ENCODE measurements at places on chromosomes 7 and 10.

DNA sequence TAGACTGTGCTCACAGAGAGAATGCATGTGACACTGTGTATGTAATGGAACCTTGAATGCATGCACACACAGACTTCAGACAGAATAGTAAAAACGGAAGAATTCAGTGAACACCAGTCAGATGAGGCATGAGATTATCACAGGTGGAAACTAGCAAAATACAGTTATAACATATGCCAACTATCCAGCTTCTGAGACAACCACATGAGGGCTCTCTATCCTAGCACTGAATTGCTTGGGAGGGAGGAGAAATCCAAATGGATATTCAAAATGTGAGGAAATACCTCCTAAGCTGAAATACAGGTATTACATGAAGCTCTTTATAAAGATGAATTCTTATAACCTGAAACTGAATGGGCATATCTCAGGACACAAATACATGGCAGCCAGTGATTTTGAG lies 30.6 kb downstream of the GARS1 start:
- no peak for DNase-seq

- DNase-seq, result no peak
Measured at GRCh38 chr10:58397830-58398229, 12.6 kb downstream of the TFAM start.

- DNase-seq, result no peak
Measured at GRCh38 chr7:129530795-129531391, 28.6 kb downstream of the SMKR1 start.

DNA sequence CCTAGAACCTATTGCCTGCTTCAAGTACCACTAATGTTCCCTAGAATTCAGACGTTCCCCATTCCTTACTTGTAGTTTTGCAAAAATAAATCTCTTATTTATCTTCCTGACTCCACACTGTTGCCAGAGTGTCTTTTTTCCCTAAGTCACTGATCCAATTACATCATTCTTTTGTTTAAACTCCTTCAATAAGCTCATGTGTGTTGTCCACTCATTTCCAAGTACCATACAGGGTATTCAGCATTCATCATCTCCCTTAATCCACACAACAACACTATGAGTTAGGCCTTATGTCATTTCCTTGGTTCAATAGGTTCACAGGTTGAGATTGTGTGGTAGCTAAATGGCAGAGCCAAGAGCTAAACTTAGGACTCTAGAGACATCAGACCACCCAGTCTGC lies 119.9 kb upstream of the RHOBTB1 start:
- no peak for DNase-seq

GRCh38 chr7:15854841-15855524 lies 168.5 kb upstream of the MEOX2 start:
- no peak for DNase-seq

DNA sequence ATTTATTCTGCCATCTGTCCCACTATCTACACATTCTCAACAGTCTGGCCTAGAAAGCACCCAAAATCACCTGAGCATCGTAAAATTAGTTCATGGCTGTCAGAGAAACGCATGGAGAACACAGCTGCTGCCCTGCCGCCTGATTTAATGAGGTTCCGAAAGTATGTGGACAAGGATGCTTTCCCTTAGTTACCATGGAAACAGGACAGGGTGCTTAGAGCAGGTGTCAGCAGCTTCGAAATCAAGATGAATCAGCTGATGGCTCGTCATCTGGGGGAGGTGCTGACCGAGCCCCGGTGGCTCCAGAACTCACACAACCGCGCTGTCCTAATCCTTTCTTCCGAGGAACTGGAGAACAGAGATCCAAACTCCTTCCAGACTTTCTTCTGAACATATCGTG lies 151.5 kb downstream of the TEX36 start:
- DNase-seq, result peak; percentile 3

DNA sequence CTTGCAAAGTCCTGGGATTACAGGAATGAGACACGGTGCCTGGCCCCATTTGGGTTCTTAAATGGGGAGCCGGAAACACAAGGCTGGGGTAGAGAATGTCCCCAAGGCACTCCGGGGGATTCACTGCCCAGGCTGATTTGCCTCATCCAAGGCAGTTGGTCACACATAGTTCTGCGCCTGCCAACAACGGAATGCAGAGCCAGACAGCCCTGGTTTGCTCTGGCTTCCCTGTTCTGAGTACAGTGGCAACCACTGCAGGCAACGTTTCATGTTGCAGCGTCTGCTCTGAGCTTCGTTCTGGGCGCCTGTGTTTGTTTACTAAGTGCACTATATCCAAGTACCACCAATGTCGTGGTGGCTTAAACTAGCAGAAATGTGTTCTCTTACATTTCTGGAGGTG lies 61.7 kb upstream of the C1QL3 start:
- no peak for DNase-seq

DNA sequence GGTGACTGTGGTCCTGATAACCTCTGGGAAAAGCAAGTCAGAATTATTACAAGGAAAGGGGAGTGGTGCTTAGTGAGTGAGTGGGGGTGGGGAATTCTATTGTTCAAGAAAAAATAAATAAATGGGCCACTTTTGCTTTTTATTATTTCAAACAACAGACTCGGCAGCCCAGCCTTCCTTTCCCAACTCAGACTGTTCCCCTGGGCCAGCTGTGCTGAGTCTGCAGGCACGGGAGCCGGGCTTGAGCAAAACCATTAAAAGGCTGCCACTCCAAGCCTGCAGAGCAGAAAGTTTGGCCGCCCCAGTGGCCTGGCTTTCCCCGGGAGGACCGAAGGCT lies 90.0 kb downstream of the PLXNA4 start:
- no peak for DNase-seq

DNA sequence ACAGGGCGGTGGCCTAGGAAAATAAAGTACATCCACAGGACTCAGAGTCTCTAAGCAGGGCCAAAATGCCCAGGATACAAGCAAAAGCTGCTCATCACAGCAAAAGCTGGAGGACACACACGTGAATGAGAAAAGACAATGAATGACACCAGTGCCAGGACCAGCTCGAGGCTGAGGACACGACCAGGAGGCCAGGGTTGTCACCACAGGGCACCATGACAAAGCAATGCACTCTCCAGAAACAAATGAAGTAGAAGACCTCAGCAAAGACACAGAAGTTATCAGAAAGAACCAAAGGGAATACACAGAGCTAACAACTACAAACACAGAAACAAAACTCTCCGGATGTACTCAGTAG lies 92.1 kb downstream of the FOXL3 start:
- DNase-seq, result no peak

GRCh38 chr7:146791344-146792285 lies 675.0 kb downstream of the CNTNAP2 start:
- DNase-seq, result no peak

- no peak for DNase-seq
Measured at GRCh38 chr7:40885503-40885902, 750.7 kb downstream of the SUGCT start.

DNA sequence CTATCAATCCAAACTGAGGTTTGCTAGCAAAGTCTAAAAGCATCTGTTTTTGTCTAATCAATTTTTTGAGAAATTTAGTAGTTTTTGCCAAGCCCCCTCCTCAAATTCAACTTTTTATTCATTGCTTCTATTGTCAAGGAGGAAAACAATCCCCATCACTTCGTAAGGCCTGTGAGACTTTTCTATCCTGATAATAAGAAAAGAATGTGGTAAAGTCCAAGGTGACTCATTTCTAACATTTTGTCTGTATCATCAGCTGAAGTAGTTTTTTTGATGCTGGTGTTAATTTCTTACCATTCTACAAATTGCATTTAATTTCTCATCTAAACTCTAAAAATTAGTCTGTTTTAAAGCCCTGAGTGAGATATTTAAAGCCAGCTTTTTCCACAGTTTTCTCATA lies 11.7 kb downstream of the ANK3 start:
- no peak for DNase-seq

DNA sequence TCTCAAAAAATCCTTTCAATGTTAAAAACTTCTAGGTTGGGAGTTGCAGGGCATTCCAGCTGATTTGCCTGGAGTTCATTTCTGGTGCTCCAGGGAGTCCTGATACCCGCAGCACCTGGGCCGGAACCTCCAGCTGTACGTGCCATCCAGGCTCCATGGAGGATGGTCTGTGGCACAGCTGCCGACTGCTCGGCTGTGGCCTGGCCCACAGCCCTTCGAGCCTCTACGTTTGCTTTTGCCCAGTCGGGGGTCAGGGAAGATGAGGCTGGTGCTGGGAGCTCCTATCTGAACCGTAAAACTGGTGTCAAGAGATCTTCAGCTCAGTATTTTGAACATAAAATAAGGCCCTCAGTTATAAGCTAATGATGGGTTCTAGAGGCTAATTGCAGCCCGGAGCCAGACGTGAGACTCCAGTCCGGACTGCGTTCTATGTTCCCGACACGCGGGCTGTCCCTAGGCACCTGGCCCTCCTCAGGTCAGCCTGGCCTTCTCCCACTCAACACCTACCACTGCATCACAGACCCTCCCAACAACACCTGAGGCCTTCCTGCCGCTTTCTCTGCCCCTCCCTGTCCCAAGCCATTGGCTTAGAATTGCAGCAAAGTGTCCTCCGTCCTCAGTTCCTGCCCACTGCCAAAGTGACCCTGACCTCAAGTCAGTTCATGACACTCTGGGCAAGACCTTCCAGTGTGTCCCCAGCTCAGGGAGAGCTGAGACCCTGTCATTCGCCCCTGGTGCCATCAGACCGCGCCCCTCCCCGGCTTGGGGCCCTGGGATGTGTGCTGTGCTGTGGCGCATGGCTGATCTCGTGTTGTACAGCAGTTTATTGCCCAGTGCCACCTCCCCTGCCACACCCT lies 64.2 kb upstream of the DNAJB6 start:
- DNase-seq, result no peak

DNA sequence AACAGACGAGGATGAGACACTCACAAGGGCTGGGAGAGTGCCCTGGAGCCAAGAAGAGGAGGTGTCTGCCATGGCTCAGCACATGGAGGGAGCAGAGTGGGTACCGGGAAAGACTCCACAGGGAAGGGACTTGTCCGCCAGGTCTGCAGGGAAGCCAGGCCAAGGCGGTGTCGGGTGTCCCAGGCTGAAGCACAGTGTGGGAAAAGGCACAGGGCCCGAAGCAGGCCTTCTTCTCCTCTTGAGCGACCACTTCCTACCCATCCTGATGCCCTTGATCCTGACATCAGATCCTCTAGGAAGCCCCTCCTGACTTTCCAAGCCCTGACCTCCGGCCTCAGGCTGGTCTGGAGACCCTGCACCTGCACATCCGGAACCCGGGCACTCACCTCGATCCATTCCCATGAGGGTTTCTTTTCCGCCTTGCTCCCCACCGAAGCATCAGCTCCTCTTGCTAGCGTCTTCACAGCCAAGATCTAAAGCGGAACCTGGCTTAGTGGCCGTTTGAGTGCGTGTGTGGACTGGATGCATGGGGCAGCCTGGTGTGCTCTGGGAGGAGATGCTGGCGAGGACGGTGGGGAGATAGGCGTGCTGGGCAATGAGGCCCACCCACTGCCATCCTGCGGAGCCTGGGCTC lies 8.5 kb downstream of the CALML3 start:
- DNase-seq, result no peak

- peak; percentile 65 for DNase-seq
Measured at GRCh38 chr10:95363303-95363912, 72.6 kb upstream of the PDLIM1 start.

GRCh38 chr10:75619635-75620034 lies 188.2 kb downstream of the LRMDA start:
- no peak for DNase-seq

- no peak for DNase-seq
Measured at GRCh38 chr10:15494850-15495506, 123.9 kb upstream of the FAM171A1 start.

DNA sequence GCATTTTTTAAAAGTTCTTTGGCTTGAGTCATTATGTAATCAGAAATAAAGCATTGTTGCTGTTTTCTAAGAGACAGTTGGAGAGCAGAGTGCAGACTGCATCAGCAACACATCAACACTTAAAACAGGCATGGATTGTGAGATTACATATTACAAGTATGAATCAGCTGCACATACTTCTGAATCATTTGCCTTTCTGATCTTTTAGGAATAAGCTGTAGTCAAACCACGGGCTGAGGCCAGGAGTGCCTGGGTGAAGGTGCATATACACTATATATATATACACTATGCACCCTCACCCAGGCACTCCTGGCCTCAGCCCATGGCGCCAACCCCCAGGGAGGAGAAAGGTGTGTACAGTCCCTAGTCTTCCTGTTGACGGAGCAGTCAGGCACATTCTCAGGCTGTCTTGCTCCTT lies 52.4 kb upstream of the DLX6 start:
- no peak for DNase-seq

GRCh38 chr7:31687024-31687748 lies at the start of gene PPP1R17:
Gene PPP1R17 (plus strand): TSS chr7:31687215. CDS start chr7:31692442, 5,227 bp downstream.
- peak; percentile 8 for DNase-seq

DNA sequence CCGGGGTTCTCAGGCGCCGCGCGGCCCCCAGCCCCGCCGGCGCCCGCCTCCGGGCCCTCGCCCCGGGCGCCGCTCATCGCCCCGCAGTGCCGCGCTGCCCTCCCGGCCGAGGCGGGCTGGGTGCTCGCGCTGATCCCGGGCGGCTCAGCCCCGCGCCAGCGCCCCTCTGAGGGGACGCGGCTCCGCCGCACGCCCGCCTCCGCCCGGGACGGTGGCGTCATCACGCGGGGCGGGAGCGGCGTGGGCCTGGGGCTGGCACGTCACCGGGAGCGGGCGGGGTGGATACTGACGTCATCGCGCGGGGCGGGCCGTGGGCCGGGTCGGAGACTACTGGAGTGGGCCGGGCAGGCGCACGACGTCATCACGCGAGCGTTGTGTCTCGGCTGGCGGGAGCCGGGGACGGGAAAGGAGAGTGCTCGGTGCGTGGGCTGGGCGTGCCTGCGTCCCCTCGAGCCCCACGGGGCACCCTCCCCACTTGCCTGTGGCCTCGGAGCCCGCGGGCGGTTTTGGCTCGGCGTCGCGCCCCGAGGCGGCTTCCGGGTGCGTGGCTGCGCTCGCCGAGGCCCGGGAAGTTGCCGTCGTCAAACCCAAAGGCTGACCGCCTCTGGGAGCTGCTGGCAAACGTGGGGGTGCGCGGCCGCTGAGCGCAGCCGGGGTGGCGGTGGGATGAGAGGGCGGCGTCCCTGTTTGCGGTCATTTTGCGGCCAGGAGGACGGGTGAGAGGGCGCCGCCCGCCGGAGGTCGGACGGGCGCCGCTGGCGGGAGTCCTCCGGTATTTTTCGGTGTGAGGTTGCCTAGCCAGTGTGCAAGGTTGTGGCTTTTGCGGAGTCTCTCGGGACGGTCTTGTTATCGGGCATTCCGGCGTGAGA lies at the start of gene ESYT2:
Gene ESYT2, minus strand, starts transcription at position 168 of the 869 bp plus-strand sequence. Its CDS starts 91 bp downstream, at position 77.
- peak; percentile 96 for DNase-seq

DNA sequence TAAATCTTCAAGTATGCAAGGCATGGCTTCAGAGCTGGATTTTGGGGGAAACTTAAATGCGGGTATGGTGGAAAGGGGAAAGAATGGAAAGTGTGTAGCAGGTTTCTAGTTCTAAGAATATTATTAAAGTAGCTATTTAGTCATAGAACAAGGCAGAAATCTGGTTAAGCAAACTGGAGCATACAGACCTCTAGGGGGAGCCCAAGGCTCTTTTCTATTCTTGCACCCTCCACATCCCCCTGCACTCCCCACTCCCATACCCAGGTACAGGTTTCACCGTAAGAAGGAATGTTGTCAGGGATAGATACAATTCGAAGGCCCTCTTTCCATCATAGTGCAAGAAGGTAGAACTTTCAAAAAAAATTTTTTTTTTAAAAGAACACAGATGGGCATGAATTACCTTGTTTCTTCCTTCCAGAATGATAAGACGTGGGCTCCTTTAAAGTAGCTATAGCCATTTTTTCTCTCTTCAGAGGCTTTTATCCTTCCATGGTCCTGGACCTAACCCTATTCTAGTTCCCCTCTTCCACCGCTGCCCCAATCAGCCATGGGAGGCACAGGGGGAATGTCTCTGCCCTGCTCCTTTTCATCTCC lies 41.5 kb upstream of the SMIM30 start:
- no peak for DNase-seq

- DNase-seq, result no peak
Measured at GRCh38 chr10:92839191-92840085, 8.9 kb upstream of the EXOC6 start.

GRCh38 chr7:2163600-2164555 lies 68.9 kb downstream of the MAD1L1 start:
- DNase-seq, result no peak
